ENCODE measurements at places on chromosomes 5 and 9.

DNA sequence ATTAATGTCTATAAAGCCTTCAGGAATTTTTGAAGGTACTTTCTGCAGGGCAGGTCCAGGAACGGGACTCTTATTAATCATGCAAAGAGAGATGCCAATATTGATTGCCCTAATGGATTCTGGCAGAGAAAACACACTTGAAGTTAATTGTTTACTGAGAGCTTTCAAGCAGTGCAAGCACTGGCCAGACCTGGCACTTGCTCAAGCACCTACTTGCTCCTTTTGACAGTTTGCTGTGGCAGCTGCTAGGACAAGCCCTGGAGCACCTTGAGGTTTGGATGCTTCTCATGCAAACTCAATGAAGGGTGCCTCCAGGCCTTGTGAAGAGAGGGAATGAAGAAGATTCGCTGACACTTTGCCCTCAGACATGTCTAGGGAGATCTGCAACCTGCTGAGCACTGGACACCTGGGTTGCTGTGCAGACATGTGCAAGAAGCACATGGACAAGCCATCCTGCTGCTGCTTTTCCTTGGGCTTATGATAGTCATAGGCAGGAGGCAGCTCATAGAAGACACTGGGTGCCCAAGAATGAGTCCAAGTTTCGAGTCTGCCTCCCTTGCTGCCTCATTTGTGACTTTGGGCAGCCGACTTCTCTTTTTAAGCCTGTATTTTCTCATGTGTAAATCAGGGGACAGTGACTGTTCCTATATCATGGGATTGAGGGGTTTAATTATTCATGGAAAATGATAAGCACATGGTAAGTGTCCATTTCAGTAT lies 88.8 kb upstream of the EQTN start:
- DNase-seq, result no peak

GRCh38 chr5:83331842-83332241 lies 139.7 kb upstream of the VCAN start:
- DNase-seq, result no peak

GRCh38 chr5:81065492-81065891 lies 105.3 kb downstream of the RASGRF2 start:
- no peak for DNase-seq

- DNase-seq, result no peak
Observed at GRCh38 chr9:78462611-78463010, 165.7 kb downstream of the PSAT1 start.

- no peak for DNase-seq
Observed at GRCh38 chr9:115746496-115746895, 407.1 kb upstream of the PAPPA start.

- no peak for DNase-seq
Observed at GRCh38 chr9:4859035-4859434, 66.3 kb downstream of the RCL1 start.

DNA sequence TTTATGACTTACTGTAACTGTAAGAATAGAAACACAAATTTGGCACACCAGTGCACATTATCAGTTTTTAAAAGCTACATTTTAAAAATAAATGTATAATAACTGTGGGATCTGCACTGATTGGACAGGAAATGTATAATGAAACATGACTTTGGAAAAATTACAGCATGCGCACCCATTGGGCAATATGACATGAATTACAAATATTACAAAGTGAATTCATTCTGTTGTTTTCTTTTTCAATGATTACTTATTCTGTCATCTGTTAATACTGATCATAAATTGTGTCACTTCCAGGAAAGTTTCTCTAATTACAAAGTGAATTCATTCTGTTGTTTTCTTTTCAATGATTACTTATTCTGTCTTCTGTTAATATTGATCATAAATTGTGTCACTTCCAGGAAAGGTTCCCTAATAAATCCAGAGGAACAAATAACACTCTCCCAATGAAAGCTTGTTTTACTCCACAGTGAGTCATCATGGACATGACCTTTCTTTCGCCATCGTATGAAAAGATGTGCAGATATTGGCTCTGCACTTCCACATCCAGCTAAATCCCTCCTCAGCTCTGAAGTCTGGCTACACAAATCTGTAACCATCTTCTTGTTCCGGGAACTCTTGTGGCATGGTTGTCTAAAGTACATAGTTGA lies 297.0 kb upstream of the HAPLN1 start:
- DNase-seq, result no peak

GRCh38 chr5:65209341-65209740 lies 272.4 kb downstream of the ADAMTS6 start:
- DNase-seq, result no peak

DNA sequence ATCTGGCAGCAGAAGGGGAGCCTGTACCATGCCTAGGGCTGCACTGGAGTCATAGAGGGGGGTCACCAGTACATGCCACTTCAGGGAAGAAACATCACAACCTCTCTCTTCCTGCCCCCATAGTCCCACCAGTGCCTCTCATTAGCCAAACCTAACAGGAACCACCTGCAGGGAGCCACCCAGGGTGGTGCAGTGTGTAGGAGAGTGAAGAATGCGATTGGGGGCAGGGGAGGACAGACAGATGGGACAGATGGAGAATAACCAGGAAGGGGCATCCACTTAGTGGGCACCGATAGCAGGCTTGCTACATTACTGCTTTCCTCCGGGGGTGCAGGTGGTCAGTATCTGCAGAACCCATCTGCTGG lies 19.2 kb downstream of the DAPK1 start:
- no peak for DNase-seq

GRCh38 chr9:8179381-8180053 lies 379.9 kb upstream of the DMAC1 start:
- DNase-seq, result no peak

- no peak for DNase-seq
Observed at GRCh38 chr5:45750574-45750973, 54.4 kb upstream of the HCN1 start.

- DNase-seq, result no peak
Observed at GRCh38 chr9:112533660-112534059, 47.0 kb downstream of the KIAA1958 start.

DNA sequence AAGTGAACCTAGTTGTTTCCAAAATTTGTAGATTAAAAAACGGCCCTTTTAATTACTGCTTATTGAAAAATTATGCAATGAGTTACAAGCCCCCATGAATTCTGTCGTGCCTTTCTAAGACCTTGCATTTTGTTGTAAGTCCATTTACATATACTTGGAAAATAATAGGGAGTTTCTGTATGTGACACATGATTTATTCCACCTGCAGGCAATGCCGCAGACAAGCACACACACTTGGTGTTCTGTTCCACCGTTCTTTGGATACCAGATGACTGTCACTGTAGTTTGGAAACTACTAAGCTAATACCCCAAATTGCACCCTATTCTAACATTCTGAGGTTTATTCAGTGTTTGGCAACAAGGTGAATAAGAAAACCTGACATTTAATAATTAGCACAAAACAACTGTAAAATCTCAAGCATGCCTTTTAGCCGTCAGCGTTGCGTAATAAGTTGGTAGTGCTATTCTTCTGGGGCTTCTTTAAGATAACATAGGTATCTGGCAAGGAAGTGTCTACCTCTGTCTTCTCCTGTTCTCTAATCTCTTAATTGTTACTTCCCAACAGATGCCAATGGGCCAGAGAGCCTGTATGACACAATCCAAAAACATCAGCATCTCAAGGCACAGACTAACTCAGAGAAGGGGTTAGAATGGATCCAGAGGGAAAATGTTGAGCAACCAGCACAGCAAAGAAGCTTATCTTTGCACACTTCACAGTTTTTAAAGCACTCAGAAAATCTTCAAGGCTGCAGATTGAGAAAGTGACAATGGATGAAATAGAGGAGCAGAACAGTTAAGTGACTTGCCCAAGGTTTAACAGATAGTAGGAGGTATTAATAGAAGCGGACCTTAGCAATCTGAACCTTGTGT lies 48.2 kb upstream of the DPYSL3 start:
- no peak for DNase-seq

GRCh38 chr5:156396830-156397081 lies 69.8 kb downstream of the SGCD start:
- DNase-seq, result no peak

DNA sequence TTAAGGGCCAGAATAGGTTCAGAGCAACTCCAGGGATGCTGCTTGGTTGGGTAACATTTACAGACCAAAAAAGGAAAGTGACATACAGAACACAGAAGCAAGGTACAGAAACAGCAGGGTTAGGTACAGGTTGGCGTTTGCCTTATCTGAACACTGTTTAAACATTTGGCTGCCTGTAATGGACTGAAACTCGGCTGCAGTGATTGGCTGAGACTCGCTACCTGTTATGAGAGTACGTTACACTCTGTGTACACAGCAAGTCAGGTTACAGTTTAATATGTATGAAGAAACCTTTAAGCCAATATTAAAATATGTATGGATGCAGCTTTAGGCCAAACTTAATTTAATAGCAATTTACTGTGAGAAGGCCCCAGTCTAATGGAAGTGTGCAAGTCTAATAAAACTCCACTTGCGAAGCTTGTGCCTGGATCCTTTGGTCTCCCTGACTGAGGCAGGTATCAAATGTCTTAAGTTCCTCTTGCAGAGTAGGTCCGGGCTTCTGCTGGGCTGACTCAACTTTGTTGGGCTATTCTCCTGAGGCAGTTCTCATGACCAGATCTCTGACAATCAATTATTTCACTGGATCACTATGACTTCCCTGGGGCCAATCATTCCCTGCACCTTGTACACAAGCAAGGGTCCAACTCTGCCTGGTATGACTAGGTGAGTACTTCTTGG lies 204.9 kb downstream of the ZNF462 start:
- DNase-seq, result no peak

DNA sequence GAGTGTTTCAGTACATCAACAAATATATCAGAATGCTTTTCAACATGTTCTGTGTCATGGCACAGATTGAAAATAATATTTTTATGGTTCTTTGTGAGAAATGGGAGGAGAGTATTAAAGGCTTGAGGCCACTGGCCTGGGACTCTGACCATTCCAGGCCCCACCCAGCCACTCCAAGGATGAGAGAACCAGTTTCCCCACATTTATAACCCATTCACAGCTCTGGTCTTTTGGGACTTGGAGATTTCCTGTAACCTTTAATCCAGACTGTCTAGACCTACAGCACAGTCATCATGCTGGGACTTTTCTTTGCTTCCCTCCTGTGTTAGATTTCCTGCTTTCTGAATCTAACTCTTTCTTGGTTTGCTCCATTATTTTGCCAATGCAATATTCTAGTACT lies 389.6 kb downstream of the KIAA0825 start:
- DNase-seq, result no peak

DNA sequence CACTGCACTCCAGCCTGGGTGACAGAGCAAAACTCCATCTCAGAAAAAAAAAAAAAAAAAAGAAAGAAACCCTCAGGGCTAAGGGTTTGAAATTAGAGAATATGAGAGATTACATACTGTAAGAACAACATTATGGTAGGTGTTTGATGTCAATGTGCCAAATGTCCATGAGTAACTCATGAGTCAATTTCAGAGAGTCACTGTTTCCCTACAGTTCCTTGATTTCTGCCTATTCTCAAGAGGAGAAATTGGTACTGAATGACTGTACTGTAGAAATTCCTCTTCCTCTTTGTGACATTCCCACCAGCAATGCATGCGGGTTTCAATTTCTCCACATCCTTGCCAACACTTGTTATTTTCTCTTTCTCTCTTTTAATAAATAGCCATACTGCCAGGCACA lies 35.2 kb downstream of the MARVELD2 start:
- no peak for DNase-seq

- DNase-seq, result no peak
Observed at GRCh38 chr9:87386490-87387025, 111.1 kb upstream of the DAPK1 start.

- no peak for DNase-seq
Observed at GRCh38 chr5:132497488-132497997, 7.0 kb upstream of the IRF1 start.

- no peak for DNase-seq
Observed at GRCh38 chr5:126054577-126055347, 368.4 kb upstream of the GRAMD2B start.

GRCh38 chr9:107226421-107226820 lies 56.7 kb upstream of the RAD23B start:
- DNase-seq, result no peak

- DNase-seq, result peak; percentile 25
Observed at GRCh38 chr5:97888439-97888838, 705.4 kb upstream of the RIOK2 start.

DNA sequence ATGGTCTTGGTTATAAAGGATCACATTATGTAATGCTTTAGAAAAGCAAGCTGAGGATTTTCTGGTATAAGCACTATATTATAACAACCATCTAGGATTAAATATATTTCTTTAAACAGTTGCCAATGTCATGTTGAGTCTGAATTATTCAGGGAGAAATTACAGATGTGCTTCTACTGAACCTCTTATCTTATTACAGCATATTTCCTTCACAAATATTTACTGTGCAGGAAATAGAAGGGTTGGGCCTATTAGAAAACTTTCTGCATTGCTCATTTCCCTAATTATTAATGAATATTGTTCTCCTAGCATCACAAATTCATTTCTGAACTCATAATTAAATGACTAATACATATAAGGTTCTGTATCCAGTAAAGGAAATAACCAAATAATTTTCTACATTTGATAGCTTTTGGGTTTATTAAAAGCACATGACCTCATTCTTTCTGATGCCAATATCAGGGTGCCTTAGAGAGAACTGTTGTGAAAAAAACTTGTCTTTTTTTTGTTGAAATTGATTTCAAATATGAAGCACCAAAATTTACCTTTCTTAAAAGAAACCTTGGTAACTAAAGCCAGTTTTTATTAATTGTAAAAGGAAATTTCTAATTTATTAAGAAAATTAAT lies 476.8 kb upstream of the PTGER4 start:
- DNase-seq, result no peak

DNA sequence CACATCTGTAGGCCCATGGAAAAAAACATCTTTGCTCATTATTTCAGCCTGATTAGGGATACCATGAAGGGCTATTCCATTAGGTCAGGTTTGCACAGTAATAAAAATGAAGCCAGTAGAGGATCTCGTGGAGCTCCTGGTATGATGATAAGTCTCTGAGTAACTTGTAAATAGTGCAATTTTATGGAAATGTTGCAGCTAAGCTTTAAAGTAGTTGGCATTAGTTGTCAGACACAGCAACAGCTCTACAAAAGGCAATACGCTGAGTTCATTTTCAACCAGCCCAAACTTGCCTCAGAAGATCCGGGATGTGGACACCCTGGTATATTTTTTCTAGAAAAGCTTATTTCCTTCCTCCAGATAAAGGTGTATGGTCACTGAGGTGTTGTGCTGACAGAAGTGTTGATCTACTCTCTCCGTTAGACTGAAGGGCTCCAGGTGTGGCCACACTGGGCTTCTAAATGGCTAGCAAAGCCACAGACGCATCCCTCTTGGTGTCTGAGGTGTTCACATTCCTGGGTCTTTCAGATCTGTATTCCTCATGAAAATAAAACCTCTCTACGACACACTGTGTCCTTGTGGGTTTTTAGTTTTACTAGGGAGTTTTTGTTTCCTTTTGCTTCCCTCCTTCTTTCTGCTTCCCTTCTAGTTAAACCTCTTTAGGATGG lies 141.6 kb downstream of the GHR start:
- no peak for DNase-seq

DNA sequence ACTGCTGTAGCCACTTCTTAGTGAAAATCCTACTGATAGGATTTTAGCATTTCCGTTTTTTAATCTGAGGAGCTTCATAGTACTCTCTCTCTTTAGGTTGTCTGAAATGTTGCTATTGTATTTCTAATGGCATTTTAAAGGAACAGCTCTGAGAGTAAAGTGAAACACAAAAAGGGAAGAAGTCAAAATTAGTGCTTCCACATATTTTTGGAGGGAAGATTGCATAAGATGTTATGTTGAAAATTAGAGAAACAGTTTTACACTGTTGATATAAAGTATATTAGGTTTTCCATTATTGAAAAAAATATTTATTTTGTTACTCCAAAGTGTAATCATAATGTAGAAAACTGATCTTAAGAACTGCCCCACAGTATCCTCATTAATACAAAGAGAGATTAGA lies 525.1 kb downstream of the TAF11L14 start:
- no peak for DNase-seq

All from GM20000 (cell line).